ENCODE measurements at places on chromosomes 1 and 21.
A peak's percentile ranks its signal among the peaks of the same experiment; 100 is the strongest.

DNA sequence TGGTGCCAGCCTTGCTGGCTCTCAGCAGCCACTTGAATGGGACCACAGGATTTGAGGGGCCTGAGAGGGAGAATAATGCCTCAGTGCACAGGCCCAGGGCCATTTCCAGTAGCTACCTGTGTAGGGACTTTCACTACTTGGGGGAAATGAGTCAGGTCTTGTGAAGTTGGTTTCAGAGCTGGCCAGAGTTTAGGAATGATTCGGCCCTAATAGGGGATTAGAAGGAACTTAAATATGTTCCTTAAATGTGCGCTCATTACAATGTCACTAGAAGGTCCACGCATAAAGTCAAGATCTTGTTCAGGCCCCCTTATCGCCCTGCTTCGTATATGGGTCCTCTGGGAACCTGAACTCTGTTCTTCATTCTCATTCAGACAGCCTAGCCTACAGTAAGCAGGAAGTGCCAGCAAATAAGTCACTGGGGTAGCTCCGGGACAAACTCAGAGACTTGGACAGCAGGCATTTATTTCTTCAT is 5.6 kb upstream of the AKR1A1 start:
- peak; percentile 38 for DNase-seq
- H3K27me3 ChIP-seq: no peaks in the 10 kb centered on the region
- H3K36me3 ChIP-seq: no peaks in the 10 kb centered on the region
- peak overlapping the region; percentile 19 for H3K27ac ChIP-seq
- H3K4me1 ChIP-seq: peaks cover 27% of the 10 kb centered on the region

- no peaks in the 10 kb centered on the region for H3K27me3 ChIP-seq
- H3K36me3 ChIP-seq: no peaks in the 10 kb centered on the region
- no peak overlapping the region for H3K4me3 ChIP-seq
- no peak overlapping the region for H3K27ac ChIP-seq
- no peaks in the 10 kb centered on the region for H3K4me1 ChIP-seq
- DNase-seq: no peak
Measured at GRCh38 chr1:239931341-239931740, 160.3 kb upstream of the FMN2 start.

DNA sequence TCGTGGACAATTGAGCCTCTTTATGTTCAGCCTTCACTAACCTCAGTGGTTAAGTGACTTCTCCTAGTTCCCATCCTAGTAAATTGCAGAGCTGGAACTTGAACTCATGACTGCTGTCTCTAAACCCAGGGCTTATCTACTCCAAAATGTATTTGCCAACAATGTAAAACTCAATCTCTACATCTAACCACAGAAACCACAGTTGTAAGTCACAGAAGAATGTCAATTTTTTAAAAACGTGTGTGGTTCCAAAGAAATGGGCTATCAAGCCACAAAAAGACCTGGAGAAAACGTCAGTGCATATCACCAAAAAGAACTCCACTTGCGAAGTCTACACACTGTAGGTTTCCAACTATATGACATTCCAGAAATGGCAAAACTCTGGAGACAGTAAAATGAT is 172.6 kb upstream of the HMCN1 start:
- no peak overlapping the region for H3K27ac ChIP-seq
- no peak overlapping the region for H3K4me3 ChIP-seq
- H3K27me3 ChIP-seq: no peaks in the 10 kb centered on the region
- DNase-seq: no peak

GRCh38 chr1:25799352-25799934 is 550 bp upstream of the SELENON start:
- no peaks in the 10 kb centered on the region for H3K36me3 ChIP-seq
- H3K27me3 ChIP-seq: no peaks in the 10 kb centered on the region
- peak overlapping the region; percentile 23 for H3K4me3 ChIP-seq
- H3K4me1 ChIP-seq: peaks cover 22% of the 10 kb centered on the region
- DNase-seq: no peak

DNA sequence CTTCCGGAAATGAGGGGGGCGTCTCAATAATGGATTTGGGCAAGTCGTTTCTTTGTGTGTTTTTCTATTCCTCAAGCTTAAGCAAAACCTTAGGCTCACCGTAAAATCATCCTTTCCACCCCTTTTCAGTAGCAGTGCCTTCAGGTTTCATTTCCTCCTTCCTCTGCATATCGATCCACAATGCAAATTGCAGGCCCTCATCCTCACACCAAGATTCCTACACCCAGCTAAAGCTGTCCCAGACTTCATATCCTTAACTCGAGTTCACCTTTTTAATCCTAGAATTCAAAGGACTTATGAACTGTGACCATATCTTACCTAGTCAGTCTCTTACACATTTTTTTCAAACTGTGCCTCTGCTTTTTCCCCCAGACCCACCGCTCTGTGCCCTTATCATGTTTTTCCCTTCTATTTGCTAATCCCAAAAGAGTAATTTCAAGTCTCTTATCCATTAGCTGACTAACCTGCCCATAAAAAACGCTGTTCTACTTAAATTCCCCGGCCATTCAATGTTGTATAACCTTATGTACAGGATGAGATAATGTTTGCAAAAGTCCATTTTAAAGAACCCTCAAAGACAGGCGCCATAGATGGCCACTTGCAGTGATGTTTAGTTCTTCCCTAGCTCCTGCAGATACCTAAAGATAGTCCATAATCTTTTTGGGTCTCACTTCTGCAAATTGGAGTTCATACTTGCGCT is 1.5 kb downstream of the AKIRIN1 start:
- H3K4me3 ChIP-seq: peak overlapping the region; percentile 82
- no peak overlapping the region for H3K27ac ChIP-seq
- peaks cover 18% of the 10 kb centered on the region for H3K4me1 ChIP-seq
- no peak for DNase-seq
- H3K27me3 ChIP-seq: no peaks in the 10 kb centered on the region
- no peaks in the 10 kb centered on the region for H3K36me3 ChIP-seq

DNA sequence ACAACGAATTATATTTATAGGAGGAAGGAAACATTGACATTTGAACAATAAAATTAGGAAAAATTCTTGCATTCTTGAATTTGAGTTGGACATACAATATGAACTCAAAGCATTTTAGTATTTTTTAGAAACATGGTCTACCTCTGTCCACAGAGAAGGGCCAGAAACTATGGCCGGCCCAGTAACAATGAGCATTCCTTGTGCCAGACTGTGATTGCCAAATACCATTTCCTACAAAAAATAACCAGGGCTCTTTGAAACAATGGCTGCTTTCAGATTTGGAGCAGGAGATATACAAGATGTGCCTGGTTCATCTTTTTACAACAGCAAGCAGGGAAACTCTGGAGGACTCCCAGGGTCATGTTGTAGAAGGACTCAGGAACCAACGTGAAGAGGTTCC is 38.4 kb downstream of the NOS1AP start:
- no peak overlapping the region for H3K27ac ChIP-seq
- H3K4me1 ChIP-seq: no peaks in the 10 kb centered on the region

DNA sequence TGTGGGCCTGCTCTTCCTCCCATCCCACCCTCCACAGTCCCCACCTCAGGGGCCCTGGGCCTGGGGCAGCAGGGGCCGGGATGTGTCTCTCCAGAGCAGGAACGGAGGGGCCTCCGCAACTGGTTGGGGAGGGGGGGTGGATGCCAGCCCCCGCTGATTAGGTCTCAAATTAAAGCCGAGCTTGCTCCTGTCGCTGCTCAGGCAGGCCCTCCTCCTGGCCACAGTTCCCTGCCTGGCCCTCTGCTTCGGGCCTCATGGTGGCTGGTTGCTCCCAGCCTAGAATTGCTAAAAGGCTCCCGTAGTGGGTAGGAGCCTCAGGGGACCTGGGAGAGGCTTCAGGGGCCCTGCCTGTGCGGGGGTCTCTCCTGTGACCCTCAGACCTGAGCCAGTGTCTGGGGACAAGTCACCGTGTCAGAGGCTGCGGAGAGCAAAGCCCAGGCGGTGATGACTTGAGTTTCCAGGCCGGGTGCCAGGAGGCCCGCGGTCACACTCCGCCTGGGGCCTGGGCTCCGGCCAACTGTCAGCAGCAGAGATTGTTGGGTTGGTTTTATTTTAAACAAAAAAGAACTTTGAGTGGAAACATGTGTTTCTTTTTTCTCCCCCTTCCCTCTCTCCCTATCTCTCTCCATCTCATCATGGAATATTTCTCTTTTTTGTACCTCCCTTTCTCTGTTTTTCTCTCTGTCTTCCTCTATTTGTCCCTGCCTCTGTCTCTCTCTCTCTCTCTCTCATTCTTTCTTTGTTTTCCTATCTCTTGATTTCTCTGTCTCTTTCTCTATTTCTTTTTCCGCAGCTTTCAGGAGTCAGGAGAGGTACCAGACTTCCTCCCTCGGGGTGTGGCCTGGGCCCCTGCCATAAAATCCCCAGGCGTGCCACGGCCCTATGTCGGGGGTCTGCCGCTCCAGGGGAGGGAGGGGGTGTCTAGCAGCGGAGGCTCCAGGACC is 20.0 kb upstream of the EPHA2 start:
- H3K36me3 ChIP-seq: no peaks in the 10 kb centered on the region
- peaks cover 43% of the 10 kb centered on the region for H3K4me1 ChIP-seq
- peak; percentile 87 for DNase-seq
- no peaks in the 10 kb centered on the region for H3K27me3 ChIP-seq
- peak overlapping the region; percentile 84 for H3K27ac ChIP-seq
- no peak overlapping the region for H3K4me3 ChIP-seq

GRCh38 chr21:42455196-42455595 is 40.8 kb downstream of the RSPH1 start:
- no peak overlapping the region for H3K27ac ChIP-seq
- peaks cover 5% of the 10 kb centered on the region for H3K27me3 ChIP-seq
- H3K36me3 ChIP-seq: no peaks in the 10 kb centered on the region
- DNase-seq: no peak
- H3K4me3 ChIP-seq: no peak overlapping the region

DNA sequence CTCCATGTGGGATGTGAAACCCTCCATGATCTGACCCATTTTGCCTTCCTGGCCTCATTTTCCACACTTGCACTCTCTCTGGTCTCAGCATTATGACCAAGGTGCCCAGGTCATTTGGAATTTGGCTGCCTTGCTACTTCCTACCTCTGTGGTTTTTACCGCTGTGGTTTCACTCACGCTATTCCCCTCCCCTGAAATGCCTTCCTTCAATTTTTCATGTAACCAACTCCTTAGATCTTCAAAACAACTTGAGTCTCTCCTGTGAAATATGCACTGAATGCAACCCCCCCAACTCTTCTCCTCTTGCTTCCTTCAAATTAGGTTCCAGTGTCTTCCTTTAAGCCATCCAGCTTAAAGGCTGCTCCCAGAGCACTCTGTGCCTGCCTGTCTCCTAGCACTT is 50.1 kb downstream of the PHC2 start:
- no peaks in the 10 kb centered on the region for H3K36me3 ChIP-seq
- DNase-seq: no peak
- H3K27ac ChIP-seq: no peak overlapping the region
- no peaks in the 10 kb centered on the region for H3K27me3 ChIP-seq

DNA sequence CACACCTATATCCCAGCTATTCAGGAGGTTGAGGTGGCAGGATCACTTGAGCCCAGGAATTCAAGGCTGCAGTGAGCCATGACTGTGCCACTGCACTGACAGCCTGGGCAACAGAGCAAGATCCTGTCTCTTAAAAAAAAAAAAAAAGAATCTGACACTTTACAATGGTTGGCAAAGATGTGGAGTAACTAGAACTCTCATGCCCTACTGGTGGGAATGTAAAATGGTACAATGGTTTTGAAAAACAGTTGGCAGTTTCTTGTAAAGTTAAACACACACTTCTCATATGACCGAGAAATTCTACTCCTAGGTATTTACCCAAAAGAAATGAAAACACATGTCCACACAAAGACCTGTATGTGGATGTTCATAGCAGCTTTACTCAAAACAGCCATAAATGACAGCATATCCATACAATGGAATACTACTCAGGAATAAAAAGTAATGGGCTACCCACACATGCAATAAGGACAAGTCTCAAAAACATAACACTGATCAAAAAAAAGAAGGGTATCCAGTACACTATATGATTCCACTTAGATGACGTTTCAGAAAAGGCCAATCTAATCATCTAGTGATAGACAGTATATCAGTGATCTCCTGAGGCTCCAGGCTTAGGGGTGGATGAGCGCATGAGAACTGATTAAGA is 58.1 kb downstream of the HLCS start:
- H3K27ac ChIP-seq: no peak overlapping the region
- H3K4me1 ChIP-seq: peaks cover 6% of the 10 kb centered on the region
- H3K4me3 ChIP-seq: no peak overlapping the region
- no peak for DNase-seq
- H3K27me3 ChIP-seq: no peaks in the 10 kb centered on the region
- H3K36me3 ChIP-seq: no peaks in the 10 kb centered on the region

DNA sequence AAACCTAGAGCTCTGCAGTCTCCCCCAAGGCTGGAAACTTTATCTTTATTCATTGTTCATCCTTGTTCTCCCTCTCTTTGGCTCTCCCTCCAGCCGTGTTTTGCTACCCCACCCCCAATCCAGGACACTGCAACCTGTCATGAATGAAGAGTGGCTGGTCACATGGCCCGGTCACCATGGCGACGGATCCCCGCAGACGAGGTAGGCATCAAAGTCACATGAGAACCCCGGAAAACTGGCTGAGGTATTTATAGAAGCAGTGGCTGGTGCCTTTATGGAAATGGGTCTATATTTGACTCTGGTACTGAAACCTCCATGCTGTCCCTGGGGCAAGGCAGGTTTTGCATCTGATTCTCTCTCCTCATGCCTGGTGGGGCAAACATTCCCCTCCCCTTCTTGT is 13.4 kb upstream of the SLC6A17 start:
- no peak for DNase-seq
- H3K27ac ChIP-seq: no peak overlapping the region
- H3K36me3 ChIP-seq: no peaks in the 10 kb centered on the region
- no peaks in the 10 kb centered on the region for H3K4me1 ChIP-seq

DNA sequence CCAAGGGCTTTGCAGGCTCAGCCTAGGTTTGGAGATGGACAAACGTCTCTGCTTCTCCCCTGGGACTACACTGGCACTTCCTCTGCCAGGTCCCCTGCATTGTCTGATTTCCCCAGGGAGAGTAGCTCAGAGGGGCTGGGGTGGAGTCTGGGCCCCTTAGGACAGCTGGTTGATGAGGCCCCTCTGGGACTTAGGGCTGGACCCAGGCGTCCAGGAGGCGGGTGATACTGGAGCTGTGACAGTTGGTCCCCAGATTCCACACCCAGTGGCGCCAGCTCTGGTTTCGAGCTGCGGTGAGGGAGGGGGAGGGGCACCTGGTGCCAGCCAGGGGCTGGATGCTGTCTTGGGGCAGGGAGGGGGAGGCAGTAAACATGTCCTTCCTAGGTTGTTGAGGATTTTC is 7.4 kb upstream of the MEX3A start:
- H3K36me3 ChIP-seq: no peaks in the 10 kb centered on the region
- H3K27me3 ChIP-seq: no peaks in the 10 kb centered on the region
- DNase-seq: no peak
- peaks cover 11% of the 10 kb centered on the region for H3K4me1 ChIP-seq

DNA sequence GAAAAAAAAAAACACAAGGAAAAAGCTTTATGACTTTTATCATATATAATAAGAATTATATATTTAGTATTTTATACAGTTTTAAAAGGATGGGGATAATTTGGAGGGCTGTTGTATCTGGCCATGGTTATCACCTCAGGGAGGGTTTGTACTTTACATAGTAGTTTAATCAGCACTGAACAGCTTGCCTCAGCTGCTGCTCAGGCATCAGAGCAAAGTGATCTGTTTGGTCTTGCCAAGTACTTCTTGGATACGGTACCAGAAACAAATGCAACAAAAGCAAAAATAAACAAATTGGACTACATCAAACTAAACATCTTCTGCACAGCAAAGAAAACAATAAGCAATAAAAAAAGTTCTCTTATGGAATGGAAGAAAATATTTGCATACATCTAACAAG is 2.6 kb upstream of the SPTA1 start:
- H3K27ac ChIP-seq: no peak overlapping the region
- no peaks in the 10 kb centered on the region for H3K36me3 ChIP-seq
- DNase-seq: no peak
- H3K4me1 ChIP-seq: no peaks in the 10 kb centered on the region

GRCh38 chr1:165945911-165946310 is 118.5 kb downstream of the UCK2 start:
- no peaks in the 10 kb centered on the region for H3K27me3 ChIP-seq
- H3K4me1 ChIP-seq: no peaks in the 10 kb centered on the region
- no peak overlapping the region for H3K27ac ChIP-seq
- H3K36me3 ChIP-seq: no peaks in the 10 kb centered on the region
- no peak for DNase-seq
